ENCODE measurements at places on chromosomes 11 and 22.

- no peak for DNase-seq
Measured at GRCh38 chr11:46728659-46729040, 9.6 kb downstream of the F2 start.

- DNase-seq = no peak
Measured at GRCh38 chr11:16805938-16806337, 67.5 kb downstream of the C11orf58 start.

DNA sequence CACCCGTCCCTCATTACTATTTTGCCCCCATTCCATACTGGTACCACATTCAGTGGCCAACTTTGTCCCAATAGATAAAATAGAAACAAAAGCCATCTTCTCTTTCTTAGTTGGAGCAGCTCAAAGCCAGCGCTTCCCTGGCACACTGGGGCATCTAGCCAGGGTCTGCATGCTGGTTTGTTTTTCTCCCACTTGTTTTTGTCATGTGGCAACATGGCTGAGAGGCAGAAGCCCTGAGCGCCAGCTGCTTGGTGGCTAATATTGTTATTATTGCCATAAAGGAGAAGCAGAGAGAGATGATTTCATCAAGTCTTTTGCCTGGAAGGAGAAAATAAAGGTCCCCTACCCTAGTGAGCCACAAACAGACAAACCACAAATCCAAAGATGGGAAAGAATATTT is 48.4 kb upstream of the CRTAM start:
- DNase-seq = no peak

DNA sequence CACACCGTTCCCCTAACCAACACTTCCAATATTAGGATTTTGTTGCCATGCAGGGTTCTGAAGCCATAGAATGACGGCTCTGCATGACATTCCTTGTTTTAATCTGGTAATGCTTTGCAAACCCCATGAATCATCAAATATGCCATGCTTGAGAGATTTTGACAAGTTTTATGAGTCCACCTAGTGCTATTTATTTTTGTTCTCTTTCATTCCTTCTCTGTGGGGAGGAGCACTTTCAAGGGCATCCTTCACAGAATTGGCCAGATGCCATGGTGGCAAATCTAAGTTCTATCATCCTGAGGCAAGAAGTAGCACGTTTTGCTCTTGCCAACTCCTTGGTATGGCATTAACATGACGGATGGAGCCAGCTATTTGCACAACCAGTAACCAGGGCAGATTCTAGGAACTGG is 268.4 kb downstream of the FAM76B start:
- DNase-seq = peak; percentile 39

DNA sequence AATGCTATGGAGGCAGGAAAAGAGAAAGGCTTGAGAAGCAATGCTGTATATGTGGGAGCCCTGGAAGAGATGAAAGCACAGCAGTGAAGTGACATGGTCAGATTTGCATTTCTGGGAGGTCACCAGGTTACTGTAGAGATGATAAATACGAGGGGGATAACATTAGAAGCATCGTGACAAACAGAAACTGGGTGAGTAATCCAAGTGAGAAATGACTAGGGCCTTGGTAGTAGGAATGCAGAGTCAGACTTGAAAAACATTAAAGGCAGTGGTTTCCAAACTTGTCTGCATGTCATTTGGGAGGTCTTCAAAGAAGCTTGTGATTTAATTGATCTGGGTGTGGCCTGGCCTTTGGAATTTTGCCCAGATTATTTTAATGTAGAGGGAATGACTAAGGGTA is 43.9 kb downstream of the CCDC34 start:
- no peak for DNase-seq

- no peak for DNase-seq
Measured at GRCh38 chr11:24679821-24680351, 183.0 kb downstream of the LUZP2 start.

- DNase-seq = no peak
Measured at GRCh38 chr11:12687740-12688139, 13.5 kb downstream of the TEAD1 start.

Measured in cardiac muscle cell (in vitro differentiated cells and primary cell).